ENCODE measurements at places on chromosomes 5 and 9.
A peak's percentile ranks its signal among the peaks of the same experiment; 100 is the strongest.

GRCh38 chr5:160353379-160353778 is 17.0 kb downstream of the C1QTNF2 start:
- DNase-seq, result no peak

DNA sequence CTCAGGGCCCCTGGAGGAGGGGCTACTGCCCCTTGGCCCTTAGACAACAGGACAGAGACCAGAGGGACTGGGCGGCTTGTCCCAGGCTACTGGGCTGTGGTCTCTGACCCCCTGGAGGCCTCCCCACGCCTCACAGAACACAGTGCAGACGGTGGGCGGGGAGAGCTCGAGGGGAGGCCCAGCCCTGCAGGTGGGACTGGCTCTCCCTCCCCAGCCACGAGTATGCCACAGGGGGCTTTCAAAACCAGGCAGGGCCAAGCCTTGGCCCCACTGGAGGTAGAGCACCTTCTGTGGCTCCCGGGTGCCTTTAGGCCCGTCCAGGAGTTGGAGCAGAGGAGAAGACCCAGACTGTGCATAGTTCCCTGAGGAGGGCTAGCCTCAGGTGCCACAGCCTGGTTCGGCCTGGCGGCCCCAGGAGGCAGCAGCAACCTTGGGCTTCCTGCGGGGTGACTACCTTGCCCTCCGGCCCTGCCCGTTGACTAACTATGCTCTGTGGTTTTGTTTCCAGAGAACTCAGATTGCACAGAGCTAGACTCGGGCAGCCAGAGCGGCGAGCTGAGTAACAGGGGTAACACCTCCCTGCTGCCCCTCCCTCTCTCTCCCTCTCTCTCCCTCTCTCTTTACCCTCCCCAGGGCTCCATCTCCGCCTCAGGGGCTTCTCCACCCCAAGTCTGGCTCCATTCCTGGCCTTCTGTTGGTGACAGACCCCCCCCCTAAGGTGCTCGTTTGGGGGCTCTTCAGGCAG is 15.5 kb downstream of the CARD19 start:
- DNase-seq, result peak; percentile 72

GRCh38 chr9:70947511-70947910 is 173.9 kb downstream of the TRPM3 start:
- DNase-seq, result no peak

DNA sequence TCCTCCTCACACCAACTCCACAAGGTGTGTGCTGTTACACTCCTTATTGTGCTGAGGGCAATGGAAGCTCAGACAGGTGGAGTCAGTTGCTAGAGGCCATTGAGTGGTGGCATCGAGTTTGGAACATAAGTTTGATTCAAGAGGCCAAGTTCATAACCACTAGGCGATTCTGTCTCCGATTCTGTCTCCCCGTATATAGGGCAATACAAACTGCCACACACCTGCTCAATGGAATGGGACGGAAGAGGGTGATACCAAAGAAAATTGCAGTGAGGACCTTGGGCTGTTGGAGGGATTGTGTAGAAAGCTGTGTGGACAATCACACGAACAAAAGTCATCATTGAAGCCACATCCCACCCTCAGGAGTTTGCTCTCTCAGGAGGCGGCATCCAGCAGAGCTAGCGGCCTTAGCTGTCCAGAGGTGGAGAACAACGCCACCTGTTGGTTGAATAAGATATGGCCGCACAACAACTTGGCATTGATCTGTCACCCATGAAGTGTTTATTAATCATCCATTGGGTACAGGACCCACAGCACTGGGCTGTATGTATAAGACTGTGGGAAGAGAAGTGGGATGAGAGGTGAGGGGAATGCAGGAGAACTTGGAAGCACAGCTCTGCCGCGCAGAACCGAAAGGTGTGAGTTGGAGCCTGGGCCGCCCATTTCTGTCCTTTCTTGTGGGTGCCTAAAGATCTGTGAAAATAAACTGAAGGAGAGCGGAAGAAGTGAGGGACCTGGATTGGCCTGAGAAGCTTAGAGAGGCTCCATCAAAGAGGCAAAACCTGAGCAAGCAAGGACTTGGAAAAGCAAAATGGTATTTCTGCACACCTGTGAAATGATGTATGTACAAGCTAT is 16.1 kb upstream of the NEUROG1 start:
- DNase-seq, result peak; percentile 72
